ENCODE measurements at places on chromosomes 16 and 17.

DNA sequence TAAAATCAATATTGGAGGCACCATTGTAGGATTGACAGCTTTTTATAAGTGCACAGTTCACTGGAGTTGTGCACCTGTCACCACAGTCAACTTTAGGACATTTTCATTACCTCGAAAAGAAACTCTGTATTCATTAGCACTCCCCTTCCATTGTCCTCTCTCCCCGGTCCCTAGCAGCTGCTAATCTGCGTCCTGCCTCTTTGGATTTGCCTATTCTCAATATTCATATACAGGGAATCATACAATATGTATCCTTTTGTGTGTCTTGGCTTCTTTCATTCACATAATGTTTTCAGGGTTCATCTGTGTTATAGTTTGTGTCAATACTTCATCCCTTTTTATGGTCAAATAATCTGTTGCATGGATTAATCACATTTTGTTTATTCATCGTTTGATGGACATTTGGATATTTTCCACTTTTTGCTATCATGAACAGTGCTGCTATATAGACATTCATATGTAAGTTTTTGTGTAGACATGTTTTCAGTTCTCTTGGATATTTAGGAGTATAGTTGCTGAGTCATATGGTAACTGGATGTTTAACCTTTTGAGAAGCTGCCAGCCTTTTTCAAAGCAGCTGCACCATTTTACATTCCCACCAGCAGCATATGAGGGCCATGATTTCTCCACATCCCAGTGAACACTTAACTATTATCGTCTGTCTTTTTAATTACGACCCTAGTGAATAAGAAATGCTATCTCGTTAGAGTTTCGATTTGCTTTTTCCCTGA lies 9.8 kb downstream of the DNAJA3 start:
- DNase-seq: no peak
- no peak overlapping the region for H3K27ac ChIP-seq
- no peak overlapping the region for H3K4me3 ChIP-seq
- no peaks in the 10 kb centered on the region for H3K27me3 ChIP-seq
- peaks cover 53% of the 10 kb centered on the region for H3K36me3 ChIP-seq

GRCh38 chr16:89452241-89452640 lies 38.1 kb downstream of the ANKRD11 start:
- no peak overlapping the region for H3K27ac ChIP-seq
- H3K4me1 ChIP-seq: peaks cover 60% of the 10 kb centered on the region
- H3K4me3 ChIP-seq: no peak overlapping the region

DNA sequence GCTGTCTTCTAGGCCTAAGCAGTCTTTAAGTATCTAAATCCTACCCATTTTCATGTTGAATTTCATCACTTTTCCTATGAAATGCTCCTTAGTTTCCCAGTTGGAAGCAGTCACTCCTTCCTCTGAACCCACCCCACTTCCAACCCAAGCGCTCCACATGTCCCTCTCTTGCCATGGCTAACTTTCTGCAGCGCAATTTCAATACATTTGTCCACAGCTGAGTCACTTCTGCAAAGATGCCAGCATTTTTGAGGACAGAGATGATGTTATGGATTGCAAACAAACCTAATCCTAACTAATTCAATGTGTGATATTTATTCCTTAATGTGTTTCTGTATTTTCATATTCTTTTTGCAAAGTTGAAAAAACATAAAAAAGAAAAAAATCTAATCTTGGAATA lies 71.7 kb downstream of the HLF start:
- no peak overlapping the region for H3K27ac ChIP-seq
- peaks cover 9% of the 10 kb centered on the region for H3K4me1 ChIP-seq
- peaks cover 40% of the 10 kb centered on the region for H3K27me3 ChIP-seq
- H3K4me3 ChIP-seq: no peak overlapping the region
- no peak for DNase-seq

GRCh38 chr17:4163951-4164350 lies 21.0 kb downstream of the CYB5D2 start:
- H3K36me3 ChIP-seq: peaks cover 28% of the 10 kb centered on the region
- H3K4me3 ChIP-seq: no peak overlapping the region
- DNase-seq: no peak

GRCh38 chr16:87054154-87054553 lies 263.0 kb downstream of the C16orf95 start:
- no peaks in the 10 kb centered on the region for H3K36me3 ChIP-seq
- no peaks in the 10 kb centered on the region for H3K4me1 ChIP-seq
- no peak for DNase-seq

DNA sequence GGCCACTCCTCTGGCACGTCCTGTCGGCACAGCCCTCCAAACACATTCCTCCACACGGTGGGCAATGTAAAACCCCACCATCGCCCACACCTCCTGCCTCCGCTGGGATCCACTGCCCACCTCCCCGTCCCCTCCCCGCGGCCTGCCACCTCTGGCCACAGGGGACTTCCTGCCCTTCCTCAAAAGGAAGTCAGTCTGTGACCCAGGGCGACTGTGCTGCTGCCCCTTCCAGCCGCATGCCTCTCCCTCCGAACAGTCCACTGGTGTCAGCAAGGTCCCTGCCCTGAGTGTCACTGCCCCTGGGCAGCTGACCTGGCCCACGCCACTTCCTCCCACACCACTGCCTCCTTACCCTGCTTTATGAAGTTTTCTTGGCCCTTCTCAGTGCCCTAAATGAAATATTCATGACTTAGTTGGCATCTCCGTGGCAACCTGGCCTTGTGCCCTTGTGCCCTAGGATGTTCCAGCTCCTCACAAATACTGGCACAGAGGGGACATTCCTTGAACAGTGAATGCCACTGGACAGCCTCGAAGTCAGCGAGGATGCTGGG lies 2.0 kb downstream of the PLD6 start:
- H3K27ac ChIP-seq: peak overlapping the region; percentile 96
- no peaks in the 10 kb centered on the region for H3K27me3 ChIP-seq
- H3K4me3 ChIP-seq: peak overlapping the region; percentile 90
- no peak for DNase-seq
- H3K4me1 ChIP-seq: peaks cover 11% of the 10 kb centered on the region
- H3K36me3 ChIP-seq: peaks cover 34% of the 10 kb centered on the region

DNA sequence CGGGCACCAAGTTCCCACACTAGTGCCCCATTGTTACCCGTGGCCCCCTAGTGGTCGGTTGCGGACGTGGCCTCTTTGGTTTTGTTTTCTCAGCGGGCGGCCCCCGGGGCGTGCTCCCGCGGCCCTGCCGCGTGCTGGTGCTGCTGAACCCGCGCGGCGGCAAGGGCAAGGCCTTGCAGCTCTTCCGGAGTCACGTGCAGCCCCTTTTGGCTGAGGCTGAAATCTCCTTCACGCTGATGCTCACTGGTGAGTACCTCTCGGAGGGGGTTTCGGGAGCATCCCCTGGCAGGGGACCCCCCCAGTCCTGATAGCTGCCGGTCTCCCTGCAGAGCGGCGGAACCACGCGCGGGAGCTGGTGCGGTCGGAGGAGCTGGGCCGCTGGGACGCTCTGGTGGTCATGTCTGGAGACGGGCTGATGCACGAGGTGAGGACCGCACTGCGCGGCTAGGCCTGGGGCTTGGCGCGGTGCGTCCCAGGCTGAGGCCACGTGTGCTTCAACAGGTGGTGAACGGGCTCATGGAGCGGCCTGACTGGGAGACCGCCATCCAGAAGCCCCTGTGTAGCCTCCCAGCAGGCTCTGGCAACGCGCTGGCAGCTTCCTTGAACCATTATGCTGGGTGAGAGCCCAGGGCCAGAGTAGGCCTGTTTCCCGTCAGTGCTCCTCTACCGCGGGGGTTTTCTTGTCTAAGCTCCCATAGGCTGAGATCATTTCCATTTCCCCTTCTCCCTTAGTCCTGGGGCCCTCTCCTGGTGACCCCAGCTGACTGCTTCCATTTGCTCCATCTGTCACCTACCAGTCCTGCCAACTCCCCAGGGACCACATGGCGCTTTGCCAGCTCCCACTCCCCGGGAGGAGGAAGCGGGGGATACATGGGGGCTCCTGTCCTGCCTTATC lies 1.7 kb downstream of the SPHK1 start:
- peaks cover 12% of the 10 kb centered on the region for H3K36me3 ChIP-seq
- peaks cover 10% of the 10 kb centered on the region for H3K4me1 ChIP-seq
- peak overlapping the region; percentile 76 for H3K4me3 ChIP-seq
- DNase-seq: peak; percentile 96
- no peaks in the 10 kb centered on the region for H3K27me3 ChIP-seq

DNA sequence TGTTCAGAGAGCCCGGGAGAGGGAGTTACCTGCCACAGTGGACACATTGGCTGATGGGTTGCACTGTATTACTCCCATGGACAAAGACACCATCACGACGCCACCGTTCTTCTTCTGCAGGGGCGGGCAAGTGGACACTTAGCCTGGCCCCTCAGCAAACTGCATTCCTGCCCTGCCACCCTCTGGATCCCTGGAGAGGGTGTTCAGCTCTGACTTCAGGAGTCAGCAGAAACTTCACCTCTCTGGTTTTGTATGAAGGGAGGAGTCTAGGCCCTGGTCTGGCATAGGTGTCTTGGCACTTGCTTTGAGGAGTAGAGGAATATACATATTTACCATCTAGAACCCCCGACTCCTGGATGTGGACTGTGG lies 9.3 kb downstream of the DPEP2 start:
- no peak for DNase-seq
- H3K27me3 ChIP-seq: no peaks in the 10 kb centered on the region
- H3K4me1 ChIP-seq: peaks cover 18% of the 10 kb centered on the region
- no peak overlapping the region for H3K4me3 ChIP-seq
- H3K36me3 ChIP-seq: no peaks in the 10 kb centered on the region
